ENCODE measurements at places on chromosomes 1 and 21.
A peak's percentile ranks its signal among the peaks of the same experiment; 100 is the strongest.

DNA sequence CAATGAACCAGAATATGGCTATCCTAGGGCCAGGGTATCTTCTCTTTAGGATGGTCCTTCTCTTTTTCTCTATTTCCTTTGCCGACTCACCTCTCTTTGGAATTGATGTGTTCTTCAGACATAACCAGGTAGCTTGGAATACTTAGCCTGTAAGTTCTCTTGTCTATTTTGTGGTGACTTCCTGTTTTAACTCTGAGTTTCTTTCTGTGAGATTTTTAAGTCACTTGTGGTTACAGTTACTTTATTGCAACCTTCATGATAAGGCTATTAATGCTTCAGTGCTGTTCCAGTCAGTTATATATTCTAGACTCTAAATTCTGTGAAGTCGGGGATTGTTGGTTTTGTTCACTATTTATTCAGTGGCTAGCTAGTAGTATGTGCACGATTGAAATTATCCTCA lies 46.2 kb downstream of the DISP1 start:
- DNase-seq, result no peak
- no peak overlapping the region for H3K4me3 ChIP-seq
- H3K36me3 ChIP-seq, result no peaks in the 10 kb centered on the region
- H3K4me1 ChIP-seq, result no peaks in the 10 kb centered on the region
- no peaks in the 10 kb centered on the region for H3K27me3 ChIP-seq

DNA sequence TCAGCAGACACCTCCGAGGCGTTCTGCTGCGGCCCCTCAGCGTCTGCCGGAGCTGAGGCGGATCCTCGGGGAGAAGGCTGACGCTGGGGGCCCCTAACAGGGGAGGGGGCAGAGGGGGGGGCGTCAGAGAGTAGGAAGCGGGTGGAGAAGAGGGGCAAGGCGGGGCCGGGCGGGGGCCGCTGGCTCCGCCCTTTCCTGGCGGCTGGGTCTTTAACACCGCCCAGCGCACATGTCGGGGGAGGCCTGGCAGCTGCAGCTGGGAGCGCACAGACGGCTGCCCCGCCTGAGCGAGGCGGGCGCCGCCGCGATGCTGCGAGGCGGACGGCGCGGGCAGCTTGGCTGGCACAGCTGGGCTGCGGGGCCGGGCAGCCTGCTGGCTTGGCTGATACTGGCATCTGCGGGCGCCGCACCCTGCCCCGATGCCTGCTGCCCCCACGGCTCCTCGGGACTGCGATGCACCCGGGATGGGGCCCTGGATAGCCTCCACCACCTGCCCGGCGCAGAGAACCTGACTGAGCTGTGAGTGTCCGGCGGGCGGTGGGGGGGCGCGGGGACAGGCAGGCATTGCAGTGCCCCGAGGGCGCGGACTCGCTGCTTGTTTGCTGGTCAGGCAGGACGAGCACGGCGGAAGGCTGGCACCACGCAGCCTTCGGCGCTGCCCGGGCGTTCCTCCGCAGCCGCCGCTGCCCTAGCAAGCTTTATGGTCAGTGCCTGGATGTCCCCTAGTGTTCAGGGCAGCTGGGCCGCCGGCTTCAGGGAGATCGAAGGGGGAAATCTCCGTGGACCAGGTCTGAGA lies at the start of gene NTRK1:
Gene NTRK1, plus strand, starts transcription at position 238 of the 796 bp plus-strand sequence. Its CDS starts 70 bp downstream, at position 308.
- no peak for DNase-seq
- H3K27me3 ChIP-seq, result peaks cover 70% of the 10 kb centered on the region
- no peaks in the 10 kb centered on the region for H3K36me3 ChIP-seq
- H3K4me3 ChIP-seq, result peak within 1 kb of the TSS; percentile 42

- H3K4me1 ChIP-seq, result no peaks in the 10 kb centered on the region
- DNase-seq, result no peak
- no peak overlapping the region for H3K4me3 ChIP-seq
- no peak overlapping the region for H3K27ac ChIP-seq
- no peaks in the 10 kb centered on the region for H3K36me3 ChIP-seq
Measured at GRCh38 chr1:42835422-42835821, 11.0 kb upstream of the ZNF691 start.

DNA sequence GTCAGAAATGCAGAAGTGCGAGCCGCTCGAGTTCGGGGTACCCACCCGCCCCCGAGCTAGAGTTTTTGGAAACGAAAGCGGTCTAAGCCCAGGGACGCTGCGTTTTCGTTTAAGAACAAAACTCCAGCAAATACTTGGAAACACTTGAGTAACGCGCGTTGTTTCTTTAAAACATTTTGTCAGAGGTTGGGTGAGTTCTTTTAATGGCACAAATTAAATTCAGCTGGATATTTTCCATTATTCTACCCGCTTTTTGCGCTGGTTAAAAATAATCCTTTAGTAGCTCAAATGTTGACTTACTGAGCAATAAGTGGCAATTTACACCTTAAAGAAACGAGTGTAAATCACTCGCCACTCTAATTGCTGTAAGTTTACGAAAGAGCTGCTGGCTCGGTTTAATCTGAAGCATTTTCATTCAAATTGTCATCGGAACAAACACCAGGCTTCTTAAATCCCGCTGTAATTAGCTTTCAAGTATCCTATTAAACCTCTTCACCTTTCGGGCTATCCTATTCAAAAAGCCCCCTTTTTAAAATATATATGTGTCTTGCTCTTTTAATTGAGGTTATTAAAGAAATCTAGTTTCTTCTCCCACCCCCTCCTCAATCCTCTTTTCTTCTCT lies 1.5 kb downstream of the LHX8 start:
- H3K4me3 ChIP-seq, result no peak overlapping the region
- DNase-seq, result peak; percentile 9
- no peaks in the 10 kb centered on the region for H3K4me1 ChIP-seq
- H3K27ac ChIP-seq, result no peak overlapping the region
- H3K27me3 ChIP-seq, result peaks cover 78% of the 10 kb centered on the region
- no peaks in the 10 kb centered on the region for H3K36me3 ChIP-seq

- H3K27me3 ChIP-seq, result peaks cover 32% of the 10 kb centered on the region
- DNase-seq, result no peak
- no peak overlapping the region for H3K4me3 ChIP-seq
- H3K36me3 ChIP-seq, result no peaks in the 10 kb centered on the region
- H3K27ac ChIP-seq, result no peak overlapping the region
Measured at GRCh38 chr1:11563560-11564069, 84.7 kb downstream of the DISP3 start.

GRCh38 chr1:178243890-178244289 lies 150.0 kb downstream of the RASAL2 start:
- no peak overlapping the region for H3K4me3 ChIP-seq
- no peaks in the 10 kb centered on the region for H3K27me3 ChIP-seq
- H3K36me3 ChIP-seq, result no peaks in the 10 kb centered on the region
- DNase-seq, result no peak
- no peak overlapping the region for H3K27ac ChIP-seq
- peaks cover 19% of the 10 kb centered on the region for H3K4me1 ChIP-seq

GRCh38 chr1:117501281-117501680 lies 104.6 kb upstream of the TENT5C start:
- no peaks in the 10 kb centered on the region for H3K27me3 ChIP-seq
- H3K27ac ChIP-seq, result no peak overlapping the region
- H3K4me1 ChIP-seq, result peaks cover 2% of the 10 kb centered on the region
- peaks cover 9% of the 10 kb centered on the region for H3K36me3 ChIP-seq
- H3K4me3 ChIP-seq, result no peak overlapping the region

DNA sequence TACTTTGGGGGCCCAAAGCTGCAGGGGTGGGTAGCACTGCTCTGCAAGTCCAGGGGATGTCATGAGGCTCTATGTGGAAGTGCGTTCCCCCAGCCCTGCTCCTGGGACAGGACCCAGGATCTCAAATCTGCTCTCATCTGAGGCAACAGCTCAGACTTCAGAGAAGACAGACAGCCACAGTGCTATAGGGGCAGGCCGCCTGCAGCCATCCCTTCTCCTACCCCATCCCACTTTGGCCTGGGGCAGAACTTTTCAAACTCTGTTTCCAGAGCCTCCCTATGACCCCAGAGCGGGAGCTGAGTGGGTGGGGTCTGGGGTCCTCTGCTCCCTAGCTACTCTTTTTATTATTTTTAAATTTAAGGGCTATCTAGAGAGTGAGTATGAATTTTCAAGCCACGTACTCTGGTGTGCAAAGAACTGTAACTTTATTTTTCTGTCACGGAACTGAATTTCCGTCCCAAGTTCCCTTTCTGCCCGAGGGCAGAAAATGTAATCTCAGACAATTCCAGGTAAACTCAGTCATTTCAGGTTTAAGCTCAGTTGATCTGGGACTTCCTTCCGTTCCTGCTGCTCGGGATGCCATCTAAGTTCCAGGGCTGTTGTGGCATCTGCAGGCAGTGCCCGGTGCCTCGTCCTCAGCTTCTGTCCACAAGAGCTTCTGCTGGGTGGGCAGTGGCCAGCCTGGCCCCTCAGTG lies 98.3 kb downstream of the ACTL8 start:
- no peak overlapping the region for H3K4me3 ChIP-seq
- no peak for DNase-seq
- no peaks in the 10 kb centered on the region for H3K4me1 ChIP-seq
- no peak overlapping the region for H3K27ac ChIP-seq

DNA sequence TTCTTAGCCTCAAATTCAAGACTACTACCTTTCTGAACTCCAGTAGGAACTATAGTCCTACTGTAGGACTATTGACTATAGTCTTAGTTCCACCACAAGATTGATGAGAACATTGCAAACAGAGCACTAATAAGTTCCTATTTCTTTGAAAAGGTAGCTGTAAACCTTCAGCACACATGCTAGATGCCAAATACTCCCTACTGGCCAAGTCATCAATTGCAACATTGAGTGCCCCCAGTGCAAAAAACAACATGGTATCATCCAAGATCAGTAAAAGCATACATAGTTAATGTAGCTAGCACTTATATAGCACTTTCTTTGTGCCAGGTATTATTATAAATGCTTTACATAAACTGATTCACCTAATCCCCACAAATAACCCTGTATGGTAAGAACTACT lies 99.8 kb downstream of the MRPL39 start:
- no peak for DNase-seq
- no peaks in the 10 kb centered on the region for H3K27me3 ChIP-seq
- no peak overlapping the region for H3K27ac ChIP-seq

- peak; percentile 66 for DNase-seq
- H3K27ac ChIP-seq, result no peak overlapping the region
- H3K4me1 ChIP-seq, result no peaks in the 10 kb centered on the region
- H3K4me3 ChIP-seq, result no peak overlapping the region
Measured at GRCh38 chr1:97074771-97075170, 353.2 kb downstream of the PTBP2 start.

DNA sequence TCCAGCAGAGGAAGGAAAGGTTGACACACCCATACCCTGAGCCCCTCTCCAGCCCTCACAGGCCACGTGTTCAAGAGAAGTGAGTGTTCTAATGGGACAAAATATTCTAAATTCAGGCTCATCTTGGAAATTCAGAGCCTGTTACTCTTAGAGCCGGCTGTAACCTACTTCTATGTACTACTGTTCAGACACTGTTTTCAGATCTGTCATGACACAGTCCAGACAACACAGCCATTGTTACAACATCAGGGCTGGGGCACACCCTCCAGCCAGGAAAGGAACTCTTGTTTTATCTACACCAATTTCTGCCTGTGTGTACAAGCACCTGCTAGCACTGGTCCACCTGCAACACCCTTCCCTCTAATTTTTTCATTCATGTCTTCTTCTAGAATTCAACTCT lies 145.4 kb upstream of the C8B start:
- no peaks in the 10 kb centered on the region for H3K4me1 ChIP-seq
- no peak for DNase-seq
- no peak overlapping the region for H3K27ac ChIP-seq
- no peaks in the 10 kb centered on the region for H3K27me3 ChIP-seq
- no peak overlapping the region for H3K4me3 ChIP-seq

- H3K36me3 ChIP-seq, result no peaks in the 10 kb centered on the region
- H3K27me3 ChIP-seq, result no peaks in the 10 kb centered on the region
- peaks cover 13% of the 10 kb centered on the region for H3K4me1 ChIP-seq
- H3K4me3 ChIP-seq, result no peak overlapping the region
- H3K27ac ChIP-seq, result no peak overlapping the region
- DNase-seq, result peak; percentile 32
Measured at GRCh38 chr1:157390651-157391050, 161.7 kb downstream of the FCRL5 start.

DNA sequence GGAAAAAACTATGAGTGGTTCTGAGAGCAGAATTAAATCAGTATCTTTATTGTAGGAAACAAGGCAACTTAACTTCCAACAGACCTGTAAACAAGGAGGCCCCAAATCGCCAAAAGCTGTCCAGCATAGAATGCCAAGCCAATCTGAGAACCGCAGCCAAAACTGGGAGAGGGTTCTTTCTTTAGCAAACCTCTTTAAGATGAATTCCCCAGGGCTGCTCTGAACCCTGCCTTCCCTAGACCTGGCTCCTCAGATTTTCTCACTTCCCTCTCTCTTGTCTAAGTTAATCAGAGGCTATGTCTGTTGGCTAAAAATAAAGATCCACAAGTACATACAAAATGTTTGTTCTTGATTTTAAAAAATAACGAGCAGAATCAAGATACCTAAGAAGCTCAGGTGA lies 141.4 kb downstream of the SMYD3 start:
- H3K4me1 ChIP-seq, result no peaks in the 10 kb centered on the region
- no peak overlapping the region for H3K4me3 ChIP-seq
- H3K27me3 ChIP-seq, result no peaks in the 10 kb centered on the region
- DNase-seq, result no peak
- H3K36me3 ChIP-seq, result no peaks in the 10 kb centered on the region

DNA sequence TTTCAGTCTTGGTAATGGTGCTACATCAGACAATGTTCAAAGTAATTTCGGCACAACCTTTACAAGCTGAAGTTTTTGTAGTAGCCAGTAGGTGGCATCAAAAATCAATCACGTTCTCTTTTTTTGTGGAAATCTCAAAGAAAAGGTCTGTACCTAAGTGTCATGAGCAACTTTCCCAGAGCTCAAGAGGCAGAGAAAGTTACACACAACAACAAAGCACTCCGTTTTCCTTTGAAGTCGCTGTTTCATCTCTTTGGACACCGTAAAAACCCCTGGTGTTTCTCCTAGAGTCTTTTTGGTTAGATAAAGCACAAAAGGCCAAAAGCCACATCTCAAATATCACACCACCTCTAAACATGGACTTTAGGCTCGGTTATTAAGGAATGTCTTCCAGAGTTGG lies 131.6 kb downstream of the LHX8 start:
- peak; percentile 23 for DNase-seq
- H3K27ac ChIP-seq, result no peak overlapping the region
- no peaks in the 10 kb centered on the region for H3K27me3 ChIP-seq
- no peak overlapping the region for H3K4me3 ChIP-seq
- no peaks in the 10 kb centered on the region for H3K36me3 ChIP-seq

DNA sequence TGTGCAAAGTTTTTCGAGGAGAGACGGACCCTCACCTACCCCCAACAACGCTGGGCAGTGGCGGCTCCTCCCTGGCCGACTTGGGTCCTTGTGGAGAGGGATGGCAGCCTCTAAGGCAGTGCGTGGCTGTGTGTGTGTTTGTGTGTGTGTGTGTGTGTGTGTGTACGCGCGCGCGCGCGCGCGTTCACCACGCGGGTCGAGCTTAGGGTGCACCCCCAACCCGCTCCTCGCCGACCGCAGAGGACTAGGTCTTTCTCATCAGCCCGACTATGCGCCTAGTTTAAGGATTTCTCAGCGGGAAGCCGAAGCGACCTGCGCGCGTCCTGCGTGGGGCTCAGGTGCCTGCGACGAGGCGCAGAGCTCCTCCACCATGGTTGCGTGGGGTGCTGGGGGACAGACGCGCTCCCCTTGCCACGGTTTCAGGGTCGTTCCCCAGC lies 940 bp downstream of the SOX13 start:
- H3K36me3 ChIP-seq, result no peaks in the 10 kb centered on the region
- H3K4me3 ChIP-seq, result peak overlapping the region; percentile 79
- no peak for DNase-seq
- H3K27ac ChIP-seq, result no peak overlapping the region

GRCh38 chr1:11059155-11059967 lies 457 bp downstream of the SRM start:
- DNase-seq, result no peak
- H3K27ac ChIP-seq, result peak overlapping the region; percentile 49
- peak overlapping the region; percentile 91 for H3K4me3 ChIP-seq
- H3K27me3 ChIP-seq, result no peaks in the 10 kb centered on the region
- peaks cover 10% of the 10 kb centered on the region for H3K36me3 ChIP-seq
- peaks cover 14% of the 10 kb centered on the region for H3K4me1 ChIP-seq

All from astrocyte (in vitro differentiated cells and primary cell).